ENCODE measurements at places on chromosomes 2 and 18.

GRCh38 chr2:69390471-69390870, 3.4 kb upstream of the GFPT1 start:
- DNase-seq: no peak

DNA sequence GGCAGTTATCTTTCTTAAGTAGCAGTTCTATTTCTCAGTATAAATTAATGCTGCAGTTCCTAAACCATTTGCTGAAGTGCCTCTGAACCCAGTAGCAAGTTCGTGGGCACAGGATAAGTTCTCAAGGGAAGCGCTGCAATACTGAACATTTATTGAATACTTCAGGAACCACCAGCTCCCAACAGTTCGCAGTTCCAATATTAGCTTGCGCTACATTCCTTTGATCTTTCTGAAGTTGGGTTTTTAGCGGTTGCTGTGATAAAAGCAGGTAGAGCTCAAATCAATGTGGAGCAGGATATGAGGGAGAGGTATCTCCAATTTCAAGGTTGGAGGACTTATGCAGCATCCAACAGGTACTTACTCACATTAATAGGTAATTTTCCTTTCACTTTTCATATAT, 33.7 kb downstream of the PDCL3 start:
- DNase-seq: no peak

DNA sequence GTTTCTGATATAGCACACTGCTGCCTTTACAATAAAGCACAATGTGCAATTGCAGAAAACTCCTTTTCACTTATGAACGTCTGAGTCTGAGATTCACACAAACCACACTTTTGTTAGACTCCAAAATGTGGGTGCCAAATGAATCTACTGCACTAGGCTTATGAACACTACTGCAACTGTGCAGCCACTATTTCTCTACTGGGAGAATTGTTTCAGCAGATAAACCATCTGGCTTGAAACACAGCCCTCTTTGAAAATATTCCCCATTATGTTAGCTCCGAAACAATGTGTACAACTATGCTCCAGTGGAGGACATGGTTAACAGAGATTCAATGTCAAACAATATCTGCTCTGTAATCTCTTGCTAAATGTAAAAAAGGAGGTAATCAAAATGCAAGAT, 188.7 kb upstream of the ZEB2 start:
- no peak for DNase-seq

DNA sequence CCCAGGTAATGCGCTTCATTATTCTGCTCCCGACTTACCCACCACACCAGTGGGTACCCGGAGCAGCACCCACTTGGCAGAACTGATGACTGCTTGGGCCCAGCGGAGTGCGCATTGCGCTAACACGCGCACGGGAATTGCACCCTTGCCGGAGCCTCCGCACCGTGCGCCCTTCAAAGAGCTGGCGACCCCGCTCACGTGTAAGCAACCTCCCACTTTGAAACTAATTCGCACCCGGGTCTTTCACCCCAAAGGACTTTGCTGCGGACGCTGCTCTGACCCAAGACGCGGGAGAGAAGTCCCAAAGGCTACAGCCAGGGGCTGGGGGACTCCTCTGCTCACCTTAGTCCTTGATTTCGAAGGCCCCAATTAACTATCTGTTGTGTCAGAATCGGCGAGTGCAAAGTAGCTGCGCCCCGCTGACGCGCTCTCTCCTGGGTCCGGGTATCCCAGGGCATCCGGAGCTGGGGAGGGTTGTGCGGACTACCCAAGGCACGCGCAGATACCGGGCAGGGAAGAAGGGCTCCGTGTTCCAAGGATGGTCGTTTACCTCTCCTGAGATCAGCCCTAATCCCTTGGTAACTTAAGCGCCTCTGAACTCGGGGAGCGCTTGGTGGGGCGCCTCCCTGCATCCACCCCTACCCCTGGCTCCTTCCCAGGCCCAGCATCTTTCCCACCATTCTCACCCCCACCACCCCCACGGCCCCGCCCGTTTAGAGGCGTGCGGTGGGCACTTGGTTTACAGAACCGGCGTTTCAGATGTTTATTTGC, 13.1 kb upstream of the SATB2 start:
- DNase-seq: no peak

DNA sequence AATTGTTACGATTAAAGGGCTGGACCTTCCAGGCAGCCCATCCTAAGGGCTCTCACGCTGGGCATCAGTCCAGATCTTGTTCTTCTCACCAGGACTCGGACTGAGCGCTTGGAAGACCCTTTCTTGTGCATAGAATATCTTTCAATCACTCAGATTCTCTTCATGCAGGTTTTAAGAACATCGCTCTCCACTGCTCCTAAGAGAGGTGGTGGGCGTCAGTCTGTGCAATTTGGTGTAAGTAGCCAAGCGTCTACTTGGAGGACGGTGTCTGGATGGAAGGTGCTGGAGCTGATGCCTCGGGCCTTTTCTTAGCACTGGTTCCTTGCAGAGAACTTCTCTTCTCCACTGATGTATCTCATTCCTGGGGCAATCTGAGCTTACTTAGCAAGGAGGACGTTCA, 68.7 kb downstream of the ASB1 start:
- DNase-seq: no peak
